ENCODE measurements at places on chromosomes 1 and 21.

DNA sequence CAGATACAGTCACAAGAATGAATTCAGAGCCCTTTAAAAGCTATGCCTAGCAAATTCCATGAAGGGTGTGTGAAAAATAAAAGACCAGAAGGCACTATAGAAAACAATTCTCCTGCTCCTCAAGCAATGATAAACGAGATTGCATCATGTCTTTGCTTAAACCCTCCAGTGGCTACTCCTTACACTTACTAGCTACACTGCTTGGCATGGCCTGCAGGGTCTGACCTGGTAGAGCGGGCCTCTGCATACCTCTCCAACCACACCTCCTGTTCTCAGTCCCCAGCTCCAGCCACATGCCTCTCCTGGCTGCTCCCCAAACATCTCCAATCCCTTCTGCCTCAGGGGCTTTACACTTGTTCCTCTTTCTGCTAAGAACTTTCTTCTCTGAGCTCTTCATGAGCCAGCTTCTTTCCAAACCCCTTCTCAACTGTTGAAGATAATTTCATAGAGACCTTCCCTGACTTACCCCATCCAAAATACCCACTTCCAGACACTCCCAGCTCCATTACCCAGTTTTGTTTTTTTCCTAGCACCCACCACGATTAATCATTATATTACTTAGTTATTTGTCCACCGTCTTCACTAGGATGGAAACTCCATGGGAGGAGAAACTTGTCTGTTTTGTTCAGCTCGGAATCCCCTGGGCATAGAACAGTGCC is 11.2 kb upstream of the CREG1 start:
- DNase-seq, result no peak

DNA sequence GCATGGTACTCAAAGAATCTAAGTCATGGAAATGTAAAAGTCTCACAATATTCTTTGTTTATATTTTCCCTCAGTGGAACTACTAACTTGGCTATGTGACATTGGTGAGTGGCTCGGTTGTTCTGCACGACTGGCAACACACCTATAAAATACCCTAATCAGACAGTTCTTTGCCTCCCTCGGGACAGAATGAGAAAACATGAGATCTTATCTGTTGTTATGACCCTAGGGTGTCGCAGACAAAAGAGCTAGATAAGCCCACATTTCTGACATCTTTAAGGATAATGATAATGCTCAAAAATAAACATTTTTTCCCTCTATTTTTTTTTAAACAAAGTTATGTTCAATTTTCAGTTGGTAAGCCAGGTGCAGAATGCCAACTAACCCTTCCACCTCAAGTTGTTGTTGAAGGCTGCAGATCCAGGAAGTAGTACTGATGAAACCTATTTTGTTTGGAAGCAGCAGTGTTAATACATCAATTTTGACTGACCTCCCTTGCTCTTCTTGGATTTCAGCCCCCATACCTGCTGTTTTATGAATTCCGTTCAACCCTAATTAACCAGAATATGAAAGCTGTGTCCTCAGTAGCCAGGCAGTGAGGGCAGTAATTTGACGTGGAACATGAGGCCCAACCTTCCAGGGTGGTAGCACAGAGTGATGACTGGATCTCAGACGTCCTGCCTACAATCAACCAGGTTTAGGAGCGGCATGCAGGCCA is 108.7 kb upstream of the DUSP10 start:
- DNase-seq, result no peak

DNA sequence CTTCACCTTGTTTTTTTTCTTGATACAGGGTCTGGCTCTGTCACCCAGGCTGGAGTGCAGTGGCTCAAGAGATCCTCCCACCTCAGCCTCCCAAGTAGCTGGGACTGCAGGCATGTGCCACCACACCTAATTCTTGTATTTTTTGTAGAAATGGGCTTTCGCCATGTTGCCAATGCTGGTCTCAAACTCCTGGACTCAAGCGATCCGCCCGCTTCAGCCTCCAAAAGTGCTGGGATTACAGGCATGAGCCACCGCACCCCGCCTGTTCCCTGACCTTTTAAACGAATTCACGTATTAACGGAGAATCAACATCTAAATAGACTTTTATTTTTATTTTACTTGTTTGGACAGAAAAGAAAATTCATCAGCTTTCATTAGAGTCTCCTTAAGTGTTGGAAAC is 104.8 kb downstream of the PGBD5 start:
- no peak for DNase-seq

GRCh38 chr1:147336291-147336690 is 93.8 kb downstream of the CHD1L start:
- no peak for DNase-seq

DNA sequence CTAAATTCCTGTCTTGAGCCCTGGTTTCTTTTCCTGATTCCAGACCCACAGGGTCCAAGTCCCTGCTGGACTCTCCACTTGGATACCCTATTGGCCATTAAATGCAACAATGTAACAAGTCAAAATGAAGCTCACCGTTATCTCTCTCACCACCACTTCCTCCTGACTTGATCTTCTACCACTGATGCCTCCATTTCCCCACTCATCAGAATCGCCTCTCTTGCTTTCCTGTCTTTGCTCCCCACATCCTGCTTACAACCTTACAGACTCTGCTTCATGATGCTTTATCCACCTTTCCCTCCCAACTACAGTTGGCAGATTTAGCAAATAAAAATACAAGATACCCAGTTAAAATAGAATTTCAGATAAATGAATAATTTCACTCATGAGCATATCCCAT is 343.8 kb downstream of the KCNH1 start:
- DNase-seq, result no peak

DNA sequence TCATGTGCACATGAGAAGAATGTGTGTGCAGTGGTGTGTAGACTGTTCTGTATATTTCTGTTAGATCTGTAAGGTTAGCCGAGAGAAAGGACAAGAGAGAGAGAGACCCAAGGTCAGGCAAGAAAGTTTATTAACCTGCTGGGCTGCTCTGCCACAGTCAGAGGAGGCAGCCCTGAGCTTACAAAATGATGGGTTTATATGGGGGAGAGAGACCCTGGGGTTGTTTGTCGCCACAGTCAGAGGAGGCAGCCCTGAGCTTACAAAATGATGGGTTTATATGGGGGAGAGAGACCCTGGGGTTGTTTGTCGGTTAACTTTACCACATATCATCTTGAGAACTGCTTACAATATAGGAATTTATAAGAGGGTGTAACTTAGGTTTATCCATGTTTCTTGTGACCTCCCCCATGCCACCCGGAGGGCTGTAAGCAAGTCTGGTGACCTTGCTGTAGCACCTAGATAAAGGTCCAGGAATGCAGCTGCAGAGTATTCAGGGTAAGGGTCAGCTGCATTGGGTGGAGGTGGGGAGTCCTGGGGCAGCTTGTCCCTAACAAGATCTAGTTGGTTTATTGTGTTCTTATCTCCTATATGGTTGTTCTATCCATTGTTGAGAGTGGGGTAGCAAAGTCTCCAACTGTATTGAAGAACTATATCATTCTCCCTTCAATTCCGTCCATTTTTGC is 9.3 kb upstream of the ZBTB40 start:
- DNase-seq, result no peak

GRCh38 chr1:54356680-54357147 is 49.5 kb downstream of the SSBP3 start:
- DNase-seq, result no peak

DNA sequence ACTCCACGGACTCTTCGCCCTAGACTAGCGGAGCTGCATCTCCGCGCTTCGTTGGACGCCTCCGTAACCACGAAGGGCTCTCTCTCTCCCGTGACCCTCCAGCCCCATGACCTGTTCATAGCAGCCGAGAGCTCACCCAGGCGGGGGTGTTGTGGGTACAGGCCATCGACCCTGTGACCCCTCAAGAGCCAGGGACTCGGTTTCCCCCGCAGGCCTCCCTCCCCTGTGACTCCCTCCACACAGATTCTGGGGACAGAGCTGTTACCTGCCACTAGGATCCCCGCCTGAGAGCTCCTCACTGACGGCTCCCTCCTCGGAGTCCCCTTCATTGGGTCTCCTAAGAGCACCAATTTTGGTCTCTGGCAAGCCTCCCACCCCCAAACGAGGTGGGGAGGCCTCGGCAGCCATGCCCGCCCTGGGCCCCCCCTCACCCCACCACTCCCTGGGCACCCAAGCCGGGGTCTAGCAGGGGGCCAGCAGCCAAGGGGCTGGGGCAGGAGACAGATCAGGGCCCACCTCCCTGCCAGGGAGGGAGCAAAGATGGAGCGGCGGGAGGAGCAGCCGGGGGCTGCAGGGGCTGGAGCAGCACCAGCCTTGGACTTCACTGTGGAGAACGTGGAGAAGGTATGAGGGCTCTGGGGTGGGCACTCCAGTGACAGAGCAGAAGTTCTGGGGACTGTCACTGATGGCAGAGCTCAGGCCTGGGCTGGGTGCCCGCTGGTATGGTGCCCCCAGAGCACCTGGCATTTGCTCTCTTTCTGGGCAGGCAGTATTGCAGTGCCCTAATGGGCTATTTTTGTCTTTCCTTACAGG is 517 bp downstream of the IPO13 start:
- DNase-seq, result no peak

DNA sequence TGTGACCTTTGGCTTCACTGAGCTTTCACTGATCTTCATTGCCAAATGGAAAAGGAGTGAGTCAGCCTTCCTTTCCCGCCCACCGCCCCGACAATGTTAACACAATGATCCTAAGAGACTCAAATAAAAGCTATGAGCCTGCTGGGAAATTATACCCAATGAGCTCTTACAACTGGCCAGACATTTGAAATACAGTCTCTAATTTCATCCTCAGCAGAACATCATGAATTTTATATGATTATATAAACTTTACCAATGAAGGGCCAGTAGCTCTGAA is 252.5 kb downstream of the SIPA1L2 start:
- DNase-seq, result peak; percentile 27

DNA sequence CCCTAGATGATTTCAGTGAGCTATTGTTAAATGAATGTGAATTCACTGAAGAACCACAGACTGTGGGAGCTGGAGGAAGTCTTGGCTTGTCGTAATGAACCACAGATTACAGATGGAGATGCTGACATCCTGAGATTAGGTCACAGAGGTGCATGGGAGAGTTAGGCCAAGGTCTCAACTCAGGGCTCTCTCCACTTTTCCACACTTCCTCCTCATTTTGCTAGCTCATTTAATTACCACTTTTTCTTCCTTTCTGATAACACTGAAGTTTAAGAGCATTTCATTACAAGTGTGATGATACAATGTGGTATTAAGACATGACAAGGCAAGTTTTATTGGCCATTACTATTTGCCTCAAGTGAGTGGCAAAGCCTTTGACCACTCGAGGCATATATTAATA is 30.8 kb downstream of the ST6GALNAC3 start:
- DNase-seq, result no peak

- no peak for DNase-seq
Measured at GRCh38 chr1:154342132-154342531, 16.8 kb downstream of the ATP8B2 start.

- no peak for DNase-seq
Measured at GRCh38 chr1:85366391-85367170, 90.1 kb upstream of the BCL10 start.

- DNase-seq, result no peak
Measured at GRCh38 chr1:47608296-47608875, 170.5 kb downstream of the FOXD2 start.

- DNase-seq, result no peak
Measured at GRCh38 chr1:198849093-198849492, 210.3 kb downstream of the PTPRC start.

- DNase-seq, result no peak
Measured at GRCh38 chr1:213017447-213018273, 2.0 kb upstream of the ANGEL2 start.

DNA sequence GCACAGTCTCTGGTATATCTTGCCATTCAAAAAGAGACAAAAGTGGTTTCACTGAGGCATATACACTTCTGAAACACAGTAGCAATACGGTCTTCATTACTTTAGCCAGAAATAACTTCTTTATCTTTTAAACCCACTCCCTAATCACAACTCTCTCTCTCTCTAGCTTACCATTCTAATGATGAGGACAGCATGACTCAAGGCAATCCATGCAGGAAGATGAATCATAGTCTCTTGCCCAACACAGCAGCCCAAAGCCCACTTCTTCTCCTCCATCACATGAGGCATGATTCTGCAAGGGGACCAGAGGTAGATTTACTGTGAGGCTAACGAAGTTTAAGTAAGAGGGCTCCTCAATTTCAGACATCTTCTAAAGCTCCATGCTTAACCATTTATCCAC is 285.0 kb upstream of the NR5A2 start:
- peak; percentile 62 for DNase-seq

- DNase-seq, result no peak
Measured at GRCh38 chr1:170200621-170201397, 55.0 kb downstream of the NTMT2 start.

DNA sequence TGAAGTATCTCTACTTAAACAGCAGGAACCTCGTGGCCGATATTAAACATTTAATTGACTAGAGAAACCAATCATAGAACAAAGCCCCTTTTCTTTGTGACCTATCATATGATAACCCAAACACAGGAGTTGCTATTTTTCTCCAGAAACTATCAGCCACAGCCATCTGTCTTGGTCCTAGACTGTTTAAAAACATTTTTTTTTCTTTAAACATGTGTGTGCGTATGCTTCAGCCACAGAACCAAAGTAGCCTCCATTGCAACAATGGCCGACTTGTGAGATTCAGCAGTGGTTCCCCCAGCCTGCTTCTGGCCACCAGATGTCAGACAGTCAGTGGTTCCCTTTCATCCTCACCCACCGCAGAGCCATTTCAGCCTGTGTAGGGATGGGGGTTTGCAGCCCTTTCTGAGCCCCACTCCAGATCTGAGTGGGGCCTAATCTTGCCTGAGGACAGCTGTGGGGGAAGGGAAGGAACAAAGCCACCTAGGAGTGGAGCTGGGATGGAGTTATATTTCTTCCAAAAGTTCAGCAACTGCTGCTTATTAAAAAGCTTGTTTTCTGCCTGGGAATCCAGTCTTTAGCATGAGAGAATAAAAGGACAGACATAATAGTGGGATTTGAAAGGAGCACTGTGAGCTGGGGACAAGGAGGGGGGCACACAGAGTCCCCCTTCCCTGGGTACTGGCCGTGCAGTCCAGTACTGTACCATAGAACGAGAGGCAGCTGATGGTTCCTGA is 11.7 kb upstream of the IGSF3 start:
- no peak for DNase-seq

DNA sequence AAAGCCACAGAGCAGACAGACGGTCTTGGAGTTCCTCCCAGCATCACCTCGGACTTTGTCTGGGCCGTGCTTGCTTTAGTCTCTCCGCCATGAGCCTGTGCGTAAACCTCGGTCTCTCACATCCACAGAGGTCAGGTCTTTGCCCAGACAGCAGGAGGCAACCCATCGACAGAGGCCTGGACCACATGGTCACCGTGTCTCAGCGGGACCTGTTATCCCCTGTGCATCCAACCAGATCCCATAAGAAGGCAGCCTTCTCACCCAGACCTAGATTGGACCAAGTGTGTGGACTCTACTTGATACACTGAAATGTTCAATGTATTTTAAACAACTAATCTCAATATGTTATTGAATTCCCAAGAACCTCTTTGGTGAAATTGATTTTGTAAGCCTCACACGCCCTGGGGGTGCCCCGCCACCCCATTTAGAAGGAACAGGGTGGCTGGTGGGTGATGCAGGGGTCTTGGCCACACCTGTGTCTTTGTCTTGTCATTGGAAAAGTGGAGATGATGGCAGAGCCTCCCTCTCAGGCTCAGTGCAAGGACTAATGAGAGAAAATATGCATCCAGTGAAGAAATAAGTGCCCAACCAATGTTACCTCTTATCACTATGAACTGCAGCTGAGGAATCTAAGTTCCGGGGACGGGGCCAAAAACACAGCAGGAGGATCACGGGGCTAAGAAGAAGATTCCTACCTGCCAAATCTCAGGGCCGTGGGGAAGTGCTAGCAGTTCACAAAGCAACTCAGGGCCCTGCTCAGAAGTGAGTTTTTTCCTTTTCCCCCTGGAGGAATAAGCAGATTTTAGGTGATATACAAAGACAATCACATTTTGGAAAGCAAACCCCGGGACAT is 101.6 kb upstream of the BACE2 start:
- DNase-seq, result no peak

GRCh38 chr1:24139222-24139489 is 3.8 kb downstream of the IL22RA1 start:
- DNase-seq, result no peak
